HepG2 (cell line): ENCODE measurements at places on chromosomes 4 and X. TPM values are rescaled to one million over a fixed set of nuclear protein-coding genes. Genes with fewer than 3 reads are reported as not detected.

DNA sequence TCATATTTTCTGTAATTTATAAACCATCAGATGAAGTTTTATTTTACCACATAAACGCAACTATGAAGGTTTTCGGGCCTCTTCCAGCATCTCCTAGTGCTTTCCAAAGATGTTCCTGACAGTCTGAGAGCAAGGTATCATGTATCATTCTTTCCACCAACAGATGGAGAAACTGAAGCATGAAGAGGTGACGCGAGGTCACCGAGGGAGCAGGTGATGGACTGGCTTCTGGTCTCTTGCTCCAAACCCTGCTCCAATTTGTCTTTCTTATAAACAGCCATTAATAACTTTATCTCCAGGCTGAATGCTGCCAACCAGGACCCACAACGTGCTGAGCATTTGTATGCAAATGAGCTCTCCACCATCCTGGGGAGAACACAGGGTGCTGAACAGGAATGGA lies 86.3 kb upstream of the MAML3 start:
- H3K27ac ChIP-seq = no peak overlapping the region
- H3K36me3 ChIP-seq = no peaks in the 10 kb centered on the region
- H3K4me3 ChIP-seq = no peak overlapping the region
- DNase-seq = no peak
- H3K27me3 ChIP-seq = no peaks in the 10 kb centered on the region

AMTN gene
- 0.15 TPM in 1 of 2 replicates, not detected in the other for total RNA-seq

- no peaks in the 10 kb centered on the region for H3K27me3 ChIP-seq
- no peak for DNase-seq
- H3K4me3 ChIP-seq = no peak overlapping the region
- H3K4me1 ChIP-seq = peaks cover 5% of the 10 kb centered on the region; the same call in 1 of the 2 replicates
- H3K27ac ChIP-seq = no peak overlapping the region
These were observed 36.2 kb upstream of the ARHGEF6 start for GRCh38 chrX:136816975-136817374.

GRCh38 chr4:37799941-37800554 lies 26.4 kb upstream of the PGM2 start:
- H3K4me3 ChIP-seq = no peak overlapping the region
- H3K36me3 ChIP-seq = no peaks in the 10 kb centered on the region
- no peaks in the 10 kb centered on the region for H3K27me3 ChIP-seq
- no peak for DNase-seq

- no peak overlapping the region for H3K4me3 ChIP-seq
- no peaks in the 10 kb centered on the region for H3K27me3 ChIP-seq
- no peaks in the 10 kb centered on the region for H3K4me1 ChIP-seq
- no peak overlapping the region for H3K27ac ChIP-seq
These were observed 7.3 kb downstream of the EMCN start for GRCh38 chr4:100510551-100510950.

GRCh38 chr4:67565284-67565683 lies 6.8 kb downstream of the STAP1 start:
- no peak overlapping the region for H3K4me3 ChIP-seq
- H3K27ac ChIP-seq = no peak overlapping the region
- no peak for DNase-seq
- H3K36me3 ChIP-seq = no peaks in the 10 kb centered on the region

DNA sequence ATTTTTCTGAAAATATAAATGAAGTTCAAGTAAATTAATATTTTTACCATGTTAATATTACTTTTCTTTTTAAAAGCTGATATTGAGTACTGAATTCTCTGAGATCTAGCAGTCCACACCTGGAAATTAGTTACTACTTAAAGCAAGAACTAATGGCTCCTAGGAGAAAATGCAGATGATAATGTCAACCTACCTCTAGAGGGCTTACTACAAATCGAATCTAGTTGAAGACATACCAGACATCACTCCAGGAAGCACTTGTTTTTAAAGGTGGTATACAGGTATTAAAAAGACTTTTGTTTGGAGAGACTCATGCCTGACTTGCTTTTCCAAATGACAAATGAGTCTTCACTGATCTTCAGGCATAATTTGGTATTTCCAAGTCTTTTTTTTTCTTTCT lies 516.4 kb upstream of the BOD1L1 start:
- no peaks in the 10 kb centered on the region for H3K36me3 ChIP-seq
- no peaks in the 10 kb centered on the region for H3K27me3 ChIP-seq
- H3K27ac ChIP-seq = no peak overlapping the region
- DNase-seq = no peak

DNA sequence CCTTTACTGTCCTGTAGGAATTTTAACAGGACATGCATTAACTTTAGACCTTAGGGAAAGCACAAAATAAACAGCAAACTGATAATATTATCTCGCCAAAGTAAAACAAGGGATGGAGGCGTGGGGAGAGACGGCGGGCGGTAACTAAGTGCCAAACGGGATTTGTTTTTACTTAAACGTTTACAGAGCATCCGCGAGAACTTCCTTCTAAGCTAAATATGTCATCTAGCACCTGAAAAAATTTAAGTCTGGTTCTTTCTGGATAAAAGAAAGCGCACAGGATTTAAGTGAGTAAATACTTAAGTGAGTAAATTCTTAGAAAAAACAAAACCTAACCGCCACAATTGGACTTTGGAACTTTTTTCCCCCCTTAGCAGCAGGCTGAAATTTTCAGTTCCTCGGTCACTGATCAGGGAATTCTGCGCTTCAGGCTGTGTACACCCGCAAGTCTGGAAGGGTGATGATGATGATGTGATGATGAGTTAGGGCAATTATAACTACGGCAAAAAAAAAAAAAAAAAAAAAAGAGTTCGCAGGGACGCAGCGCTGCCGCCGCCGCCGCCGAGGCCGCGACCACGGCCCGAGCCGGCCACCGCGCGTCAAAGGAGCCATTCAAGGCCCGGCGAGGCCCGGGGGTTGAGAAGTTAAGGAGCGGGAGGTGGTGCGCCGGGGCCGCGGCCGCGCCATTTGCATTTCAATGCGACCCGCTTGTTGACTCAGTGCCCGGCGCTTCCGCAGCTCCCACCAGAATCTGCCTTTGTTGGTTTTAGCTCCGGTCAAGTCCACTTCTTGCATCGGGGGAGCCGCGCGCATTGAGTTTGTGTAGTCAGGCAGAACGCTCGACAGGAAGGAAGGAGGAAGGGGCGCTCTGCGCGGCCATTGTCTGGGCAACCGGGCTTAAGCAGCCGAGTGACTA lies 108.8 kb downstream of the SPRY1 start:
- peak; percentile 97 for DNase-seq
- peak overlapping the region; percentile 97 for H3K27ac ChIP-seq
- peak overlapping the region; percentile 59 for H3K4me3 ChIP-seq
- H3K27me3 ChIP-seq = no peaks in the 10 kb centered on the region
- peaks cover 48% of the 10 kb centered on the region for H3K4me1 ChIP-seq

- DNase-seq = no peak
- H3K36me3 ChIP-seq = no peaks in the 10 kb centered on the region
- no peak overlapping the region for H3K4me3 ChIP-seq
- peaks cover 57% of the 10 kb centered on the region for H3K4me1 ChIP-seq
These were observed 25.3 kb upstream of the WWC2 start for GRCh38 chr4:183073838-183074145.

DNA sequence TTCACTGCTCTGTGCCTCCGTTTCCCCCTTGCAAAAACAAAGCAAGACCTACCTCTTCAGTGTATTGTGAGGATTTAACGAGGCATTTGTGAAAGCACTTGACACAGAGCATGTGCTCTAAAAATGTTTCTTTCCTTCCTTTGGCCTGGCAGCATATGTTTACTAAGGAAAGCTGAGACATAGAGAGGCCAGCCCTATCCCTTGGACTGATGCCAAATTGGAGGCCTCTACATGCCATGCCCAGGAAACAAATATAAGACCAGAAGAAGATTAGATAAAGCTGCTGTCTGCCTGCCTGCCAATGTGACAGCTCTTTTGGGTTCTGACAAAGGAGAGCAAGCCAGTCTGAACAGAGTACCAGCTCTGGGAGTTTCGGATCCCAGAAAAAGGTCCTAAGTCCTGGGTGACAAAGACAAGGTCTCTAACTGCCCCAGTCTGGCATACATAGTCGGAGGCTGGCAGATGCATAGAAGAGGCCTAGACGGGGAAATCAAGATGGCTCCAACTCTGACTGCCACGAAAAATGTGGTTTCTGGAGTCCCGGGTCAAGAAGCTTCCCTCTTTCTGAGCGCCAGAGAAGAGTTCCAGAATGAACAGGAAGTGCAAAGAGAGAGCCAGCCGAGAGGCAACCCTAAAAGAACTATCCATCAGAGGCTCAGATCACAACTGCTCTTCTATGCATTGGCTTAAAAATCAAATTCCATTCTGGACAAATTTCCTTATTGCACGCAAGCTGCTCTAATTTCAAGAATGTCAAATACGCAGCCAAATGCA lies 25.8 kb downstream of the OTUD6A start:
- no peaks in the 10 kb centered on the region for H3K36me3 ChIP-seq
- no peak for DNase-seq
- no peak overlapping the region for H3K4me3 ChIP-seq
- no peaks in the 10 kb centered on the region for H3K27me3 ChIP-seq

DNA sequence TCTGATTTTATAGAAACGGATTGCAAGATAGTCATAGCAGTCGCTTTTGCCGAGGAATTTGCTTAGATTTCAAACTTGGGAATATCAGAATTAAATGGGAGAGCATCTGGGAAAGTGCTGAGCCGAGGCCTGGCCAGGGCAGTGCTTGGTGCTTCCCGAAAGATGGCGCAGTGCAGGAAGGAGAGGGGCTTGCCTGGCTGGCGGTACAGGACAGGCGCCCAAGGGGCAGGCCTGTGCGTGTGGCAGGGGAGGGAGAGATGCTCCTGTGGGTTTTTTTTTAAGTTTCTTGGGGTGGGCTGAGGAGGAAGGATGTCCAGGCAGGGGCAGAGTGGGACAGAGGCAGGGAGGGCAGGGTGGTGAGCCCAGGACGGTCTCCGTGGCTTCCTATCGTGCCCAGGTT lies 241.1 kb downstream of the AFAP1 start:
- H3K36me3 ChIP-seq = no peaks in the 10 kb centered on the region
- no peak for DNase-seq
- no peak overlapping the region for H3K27ac ChIP-seq
- no peak overlapping the region for H3K4me3 ChIP-seq

F11 gene
- total RNA-seq = 27.6 and 58.0 TPM in 2 replicates

DNA sequence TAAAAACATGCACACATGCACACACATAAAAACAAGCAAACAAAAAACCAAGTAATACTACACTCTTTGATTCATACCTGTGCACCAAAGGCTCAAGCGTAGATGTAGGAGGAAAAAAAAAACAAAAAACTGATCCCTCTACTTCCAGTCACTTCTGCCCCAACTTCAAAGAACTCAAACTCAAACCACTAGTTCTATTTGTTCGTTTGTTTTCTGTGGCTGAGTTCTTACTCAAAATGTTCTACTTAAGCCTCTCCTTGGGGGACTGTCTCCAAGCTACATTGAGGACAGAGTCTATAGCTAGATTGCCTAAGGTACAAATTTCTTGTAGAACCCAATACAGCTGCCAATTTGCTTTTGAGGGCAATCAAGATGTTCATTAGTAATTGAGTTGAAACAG lies 171.0 kb upstream of the ATOH1 start:
- H3K27me3 ChIP-seq = no peaks in the 10 kb centered on the region
- no peak overlapping the region for H3K27ac ChIP-seq
- no peaks in the 10 kb centered on the region for H3K4me1 ChIP-seq
- DNase-seq = no peak

ZNF630 gene
- not detected in 2 replicates for total RNA-seq

- no peaks in the 10 kb centered on the region for H3K36me3 ChIP-seq
- H3K27ac ChIP-seq = no peak overlapping the region
- DNase-seq = no peak
- H3K27me3 ChIP-seq = no peaks in the 10 kb centered on the region
These were observed 3.5 kb upstream of the TAB3 start for GRCh38 chrX:30892591-30892990.

GRCh38 chrX:150459196-150459595 lies 96.1 kb downstream of the MAMLD1 start:
- H3K4me1 ChIP-seq = no peaks in the 10 kb centered on the region
- H3K27ac ChIP-seq = no peak overlapping the region
- no peaks in the 10 kb centered on the region for H3K36me3 ChIP-seq

- H3K27me3 ChIP-seq = no peaks in the 10 kb centered on the region
- no peaks in the 10 kb centered on the region for H3K4me1 ChIP-seq
- H3K27ac ChIP-seq = no peak overlapping the region
- DNase-seq = no peak
- H3K4me3 ChIP-seq = no peak overlapping the region
These were observed 197.6 kb downstream of the SNCA start for GRCh38 chr4:89639395-89639794.

IRS4 gene
- not detected in 2 replicates for total RNA-seq

DNA sequence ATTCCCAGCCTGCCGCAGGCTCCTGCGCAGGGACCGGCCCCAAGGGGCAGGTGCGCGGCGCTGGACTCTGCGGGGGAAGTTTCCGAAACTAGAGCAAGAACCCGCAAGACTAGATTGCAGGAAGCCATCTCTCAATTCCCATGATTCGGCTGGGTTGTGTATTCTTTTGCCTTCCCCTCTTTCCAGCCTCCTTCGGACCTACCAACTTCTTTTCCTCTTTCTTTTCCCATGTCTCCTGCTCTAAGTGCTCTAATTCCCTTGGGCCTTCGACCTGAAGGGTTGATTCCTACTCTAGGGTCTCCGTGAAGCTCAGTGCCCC lies 645 bp upstream of the OPHN1 start:
- peaks cover 30% of the 10 kb centered on the region for H3K4me1 ChIP-seq
- H3K27ac ChIP-seq = no peak overlapping the region

DNA sequence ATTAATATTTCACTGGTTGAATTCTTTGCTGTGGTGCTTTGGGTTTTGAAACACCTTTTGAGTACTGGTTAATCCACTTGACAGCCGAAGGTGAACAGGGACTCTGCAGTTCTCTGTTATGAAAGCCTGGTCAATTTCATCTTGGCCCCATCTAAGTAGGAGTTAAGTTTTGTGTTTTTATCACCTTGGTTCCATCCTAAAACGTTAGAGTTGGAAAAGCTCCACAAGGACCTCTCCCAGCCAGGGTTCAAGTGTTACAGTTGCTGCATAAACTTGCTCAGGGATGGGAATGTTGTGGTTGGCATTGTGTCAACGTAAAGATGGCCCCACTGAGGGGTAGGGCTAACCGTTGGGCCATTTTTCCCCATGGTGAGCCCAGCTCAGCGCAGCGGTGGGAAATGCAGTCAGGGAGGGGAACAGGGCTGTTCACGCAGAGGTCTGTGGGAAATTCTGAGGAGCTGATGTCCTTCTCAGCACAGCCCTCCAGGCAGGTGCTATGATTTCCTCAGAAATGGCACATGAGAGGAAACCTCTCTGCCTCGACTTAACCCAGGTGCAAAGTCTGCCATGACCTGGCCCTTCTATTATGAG lies 188.7 kb downstream of the STIM2 start:
- H3K4me1 ChIP-seq = no peaks in the 10 kb centered on the region; the same call in 1 of the 2 replicates
- H3K4me3 ChIP-seq = no peak overlapping the region
- H3K27me3 ChIP-seq = peaks cover 41% of the 10 kb centered on the region; the same call in 2 of the 3 replicates
- no peak for DNase-seq
